ENCODE measurements at places on chromosomes 11 and 22.

GRCh38 chr11:17734418-17734911 lies at the start of gene KCNC1:
KCNC1 (plus strand) TSS chr11:17734781; CDS start chr11:17736003, 1,222 bp downstream.
- peak; percentile 68 for DNase-seq

DNA sequence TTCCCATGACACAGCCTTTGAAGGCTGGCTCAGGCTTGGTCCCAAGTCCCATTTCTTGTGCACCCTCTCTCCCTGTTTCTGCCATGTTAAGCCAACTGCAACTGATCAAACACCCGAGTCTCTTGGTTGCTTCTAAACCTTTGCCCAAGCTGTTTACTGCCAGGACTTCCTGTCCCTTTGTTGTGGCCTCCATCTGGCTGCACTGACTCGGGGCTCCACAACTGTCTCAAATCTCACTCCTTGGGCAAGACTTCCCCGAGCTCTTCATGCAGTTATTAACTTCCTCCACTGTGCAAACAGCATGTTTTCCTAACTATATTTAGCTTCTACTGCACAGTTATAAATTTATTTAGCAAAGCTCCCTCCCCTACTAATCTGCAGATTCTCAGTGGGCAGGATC lies 4.3 kb downstream of the VPREB1 start:
- no peak for DNase-seq

DNA sequence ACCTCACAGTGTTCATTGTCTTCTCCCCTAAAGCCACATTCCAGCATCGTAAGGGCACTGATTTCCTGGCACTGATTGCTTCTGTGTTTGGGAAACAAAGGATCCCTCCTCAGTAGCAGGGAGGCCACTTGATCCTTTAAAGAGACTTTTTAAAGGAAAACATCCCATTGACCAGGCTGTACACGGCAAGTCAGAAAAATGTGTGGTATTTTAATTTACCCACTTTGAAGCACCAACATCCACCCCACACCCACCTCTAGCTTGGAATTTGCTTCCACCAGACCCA lies 364.9 kb downstream of the SHANK2 start:
- no peak for DNase-seq

DNA sequence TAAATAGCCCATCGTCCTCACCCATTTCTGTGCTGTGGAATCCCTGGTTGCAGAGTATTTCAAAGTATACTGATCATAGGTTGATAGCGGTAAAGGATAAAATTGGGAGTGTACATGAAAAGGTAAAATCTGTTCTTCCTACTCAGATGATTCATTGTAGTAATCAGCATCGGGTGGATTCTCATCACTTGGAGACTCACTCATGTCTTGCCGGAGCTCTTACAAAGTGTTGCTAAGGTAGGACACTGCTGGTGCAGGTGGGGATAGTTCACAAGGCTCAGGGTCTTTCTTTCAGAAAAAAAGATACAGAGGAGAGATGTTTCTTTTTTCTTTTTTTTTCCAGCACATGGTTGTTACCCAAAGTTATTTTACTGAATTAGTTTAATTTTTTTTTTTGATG lies 84.8 kb downstream of the MTNR1B start:
- no peak for DNase-seq

DNA sequence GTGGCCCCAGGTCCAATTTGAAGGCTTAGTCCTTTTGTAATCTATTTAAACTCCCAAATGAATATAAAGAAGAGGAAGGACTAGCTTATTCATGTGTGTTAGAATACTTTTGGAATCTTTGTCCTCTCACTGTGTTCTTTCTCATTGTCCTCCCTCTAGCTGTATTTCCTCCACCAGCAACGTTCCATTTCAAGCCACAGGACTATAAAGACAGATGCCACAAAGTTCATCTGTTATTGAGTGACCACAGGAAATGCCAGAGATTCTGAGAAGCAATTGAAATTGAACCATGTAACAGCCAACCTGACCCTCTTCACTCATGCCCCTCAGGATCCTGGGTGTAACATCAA lies 336.6 kb upstream of the API5 start:
- no peak for DNase-seq

DNA sequence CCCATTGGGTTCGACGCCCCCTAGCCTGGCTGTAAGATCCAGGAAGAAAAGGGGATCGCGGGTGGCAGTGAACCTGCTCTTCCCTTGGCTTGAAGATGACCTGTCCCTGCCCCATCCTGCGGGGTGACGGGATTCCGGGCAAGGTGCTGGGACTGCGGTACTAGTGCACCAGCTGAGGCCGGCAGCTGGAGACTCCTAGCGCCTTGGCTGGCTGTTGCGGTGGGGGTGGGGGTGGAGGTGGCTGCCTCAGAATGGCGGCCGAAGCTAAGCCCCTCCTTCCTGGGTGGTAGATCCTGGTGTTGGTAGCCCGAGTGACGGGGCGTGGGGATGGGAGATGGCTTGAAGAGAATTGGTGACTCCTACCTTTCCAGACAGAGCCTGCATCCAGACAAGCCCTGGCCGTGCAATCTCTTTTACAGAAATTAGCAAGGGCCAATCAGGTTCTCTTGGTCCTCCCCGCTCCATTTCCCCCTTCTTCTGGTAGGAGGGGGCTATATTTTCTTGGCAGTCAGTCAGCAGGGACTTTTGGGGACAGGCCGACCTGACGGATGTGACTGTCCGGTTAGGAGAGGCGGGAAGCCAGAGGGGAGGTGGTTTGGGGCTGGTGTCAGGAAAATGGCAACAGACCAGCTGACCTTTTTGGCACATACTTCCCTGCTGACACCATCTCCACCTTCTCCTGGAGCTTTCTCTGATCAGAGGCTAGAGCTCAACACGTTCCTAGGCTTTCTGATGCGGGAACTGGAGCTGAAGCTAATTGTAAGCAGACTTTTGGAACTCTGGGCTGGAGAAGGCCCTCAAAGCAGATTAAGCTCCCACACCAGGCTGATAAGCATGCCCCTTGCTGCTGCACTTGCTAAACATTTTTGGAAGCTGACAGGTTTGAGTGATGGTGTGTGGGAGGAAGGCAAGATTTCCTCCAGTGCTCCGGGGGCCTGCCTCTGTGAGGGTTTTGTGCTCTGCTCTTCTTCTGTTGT lies 2.0 kb downstream of the NAV2 start:
- DNase-seq = no peak

DNA sequence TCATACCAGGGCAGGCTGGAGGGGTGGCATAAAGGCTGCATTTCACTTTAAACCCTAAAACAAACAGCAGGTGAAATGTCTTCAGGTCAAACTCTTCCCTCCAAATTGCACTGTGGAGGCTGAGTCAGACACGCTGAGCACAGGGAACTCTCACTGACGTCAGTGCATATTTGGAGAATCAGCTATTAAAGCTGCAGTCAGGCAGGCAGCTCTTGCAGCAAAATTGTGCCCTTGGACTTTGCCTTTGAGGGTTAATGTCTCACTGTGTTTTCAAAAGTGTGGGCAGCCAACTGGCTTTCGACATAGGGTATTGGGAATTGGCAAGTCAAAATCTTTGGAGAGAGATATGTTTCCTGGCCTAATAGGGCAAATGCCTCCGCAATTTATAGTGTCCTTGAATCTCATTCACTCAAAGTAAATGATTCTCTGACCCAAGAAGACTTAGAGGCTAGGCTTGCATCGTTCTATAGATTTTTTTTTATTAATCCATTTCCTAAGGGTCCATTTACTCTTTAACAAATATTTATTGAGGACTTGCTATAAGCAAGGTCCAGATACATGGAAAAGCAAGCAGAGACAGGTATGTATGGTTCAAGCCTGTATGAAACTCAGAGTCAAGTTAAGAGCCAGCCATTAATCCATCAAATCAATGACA lies 27.7 kb upstream of the SMCO4 start:
- no peak for DNase-seq

GRCh38 chr11:37504060-37504611 lies 906.1 kb upstream of the RAG2 start:
- no peak for DNase-seq

- DNase-seq = peak; percentile 54
Observed at GRCh38 chr11:116833816-116834534, 3.4 kb downstream of the APOA1 start.

DNA sequence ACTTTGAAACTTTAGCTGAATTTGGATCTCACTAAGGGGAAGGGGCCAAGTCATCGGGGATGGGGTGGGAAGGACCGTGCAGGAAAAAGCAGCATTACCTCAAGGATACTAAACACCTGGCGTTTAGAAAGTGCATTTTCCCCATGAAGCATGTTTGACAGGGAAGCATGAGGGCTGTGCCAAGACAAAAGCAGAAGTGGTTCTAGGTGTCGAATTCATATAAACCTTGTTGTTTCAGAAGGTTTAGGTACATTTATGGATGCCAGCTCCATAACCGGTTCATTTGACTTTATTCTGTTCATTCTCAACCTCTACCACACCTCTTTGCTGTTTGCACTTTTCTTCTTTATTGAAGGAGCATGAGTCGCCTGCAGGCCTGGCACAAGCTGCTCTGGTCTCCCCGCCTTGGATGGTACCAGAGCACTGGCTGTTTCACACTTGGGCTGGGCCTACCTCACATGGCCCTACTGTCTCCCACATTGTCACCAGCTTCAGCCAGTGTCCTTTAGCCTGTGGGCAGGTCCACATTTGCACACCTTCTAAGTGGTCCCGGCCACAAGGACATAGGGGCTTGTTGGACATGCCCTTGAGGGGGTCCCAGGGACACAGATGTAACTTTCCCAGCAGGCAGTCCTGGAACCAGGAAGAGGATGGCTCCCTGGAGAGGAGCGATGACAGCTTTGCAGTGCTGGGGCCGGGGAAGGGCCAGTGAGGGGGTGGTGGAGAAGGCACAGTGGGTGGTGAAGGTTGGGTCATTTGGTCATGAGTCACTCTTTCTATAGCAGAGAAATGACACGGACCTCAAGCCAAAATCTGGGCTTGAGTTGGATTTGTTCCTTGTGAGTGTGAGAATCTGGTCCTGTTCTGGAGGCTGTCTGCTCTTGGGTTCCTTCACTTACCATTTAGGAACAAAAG lies 3.2 kb upstream of the ST14 start:
- no peak for DNase-seq
